ENCODE measurements at places on chromosomes 11 and 22.

GRCh38 chr11:57408771-57409170 is 18.1 kb downstream of the SLC43A3 start:
- no peak for DNase-seq

DNA sequence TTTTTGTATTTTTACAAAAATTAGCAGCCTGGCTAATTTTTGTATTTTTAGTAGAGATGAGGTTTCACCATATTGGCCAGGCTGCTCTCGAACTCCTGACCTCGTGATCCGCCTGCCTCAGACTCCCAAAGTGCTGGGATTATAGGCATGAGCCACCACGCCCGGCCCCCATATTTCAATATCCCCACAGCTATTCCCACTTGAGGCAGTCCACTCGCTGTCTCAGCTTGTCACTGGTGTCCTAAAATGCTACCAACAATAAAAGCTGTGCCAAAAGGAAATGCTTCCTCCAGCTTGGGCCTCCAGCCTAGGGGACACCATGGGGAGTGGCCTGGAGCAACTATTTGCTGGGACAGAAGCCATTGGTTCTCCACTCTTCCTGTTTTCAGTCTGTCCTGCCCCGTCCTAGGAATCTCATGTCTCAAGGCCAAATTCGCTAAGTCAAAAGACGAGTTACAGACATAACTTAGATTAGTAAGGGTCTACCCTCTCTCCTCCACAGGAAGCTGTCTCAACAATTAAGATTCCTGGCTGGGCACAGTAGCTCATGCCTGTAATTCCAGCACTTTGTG is 7.3 kb upstream of the SPINDOC start:
- DNase-seq = no peak

DNA sequence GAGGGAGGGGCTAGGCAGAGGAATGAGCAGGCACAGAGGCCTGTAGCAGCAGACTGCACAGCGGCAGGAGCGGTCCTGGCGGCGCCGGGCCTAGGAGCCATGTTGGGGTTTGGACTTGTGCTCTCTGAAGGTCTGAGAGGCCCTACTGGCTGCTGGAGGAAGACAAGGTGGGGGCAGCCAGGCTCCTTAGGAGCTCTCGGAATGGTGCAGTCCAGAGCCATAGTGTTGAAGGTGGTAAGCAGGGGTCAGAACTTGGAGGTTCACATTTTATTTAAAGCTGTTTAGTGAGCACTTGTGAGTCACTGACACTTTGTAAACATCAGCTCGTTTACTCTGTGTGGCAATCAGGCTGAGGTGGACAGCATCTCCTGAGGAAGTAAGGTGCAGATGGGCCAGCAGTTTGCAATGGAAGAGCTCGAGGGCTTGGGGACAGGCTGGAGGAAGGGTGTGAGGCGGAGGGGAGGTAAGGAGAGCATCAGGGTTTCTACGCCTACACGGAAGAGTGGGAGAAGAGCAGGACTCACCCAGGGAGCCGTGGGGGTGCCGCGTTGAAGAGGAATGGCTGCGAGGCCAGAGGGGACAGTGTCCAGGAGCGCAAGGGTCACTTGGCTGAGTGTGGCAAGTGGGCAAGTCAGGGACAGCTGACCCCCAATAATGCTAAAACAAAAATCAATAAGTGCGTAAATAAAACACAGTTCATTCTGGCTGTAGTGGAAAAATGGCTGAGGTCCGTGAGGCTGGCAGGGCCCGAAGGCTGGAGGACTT is 10.0 kb upstream of the TMEM191C start:
- DNase-seq = no peak

DNA sequence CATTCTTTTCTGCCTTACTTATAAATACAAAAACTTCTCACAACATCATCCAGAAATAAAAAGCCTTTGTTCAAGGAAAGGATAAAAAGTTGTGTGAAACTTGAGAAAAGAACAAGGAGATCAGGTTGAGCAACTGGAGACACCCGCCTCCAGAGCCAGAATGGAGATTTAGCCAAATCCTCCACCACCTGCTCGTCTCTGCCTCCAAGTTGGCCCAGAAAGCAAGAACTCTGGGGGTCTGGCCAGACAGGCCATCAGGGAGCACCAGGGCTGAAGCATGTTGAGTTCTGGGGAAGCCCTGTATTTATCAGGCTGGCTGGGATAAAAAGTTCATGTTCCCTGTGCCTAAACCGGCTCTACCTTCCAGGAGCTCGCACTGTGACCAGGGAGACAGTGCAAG is 14.9 kb downstream of the SMCO4 start:
- no peak for DNase-seq

DNA sequence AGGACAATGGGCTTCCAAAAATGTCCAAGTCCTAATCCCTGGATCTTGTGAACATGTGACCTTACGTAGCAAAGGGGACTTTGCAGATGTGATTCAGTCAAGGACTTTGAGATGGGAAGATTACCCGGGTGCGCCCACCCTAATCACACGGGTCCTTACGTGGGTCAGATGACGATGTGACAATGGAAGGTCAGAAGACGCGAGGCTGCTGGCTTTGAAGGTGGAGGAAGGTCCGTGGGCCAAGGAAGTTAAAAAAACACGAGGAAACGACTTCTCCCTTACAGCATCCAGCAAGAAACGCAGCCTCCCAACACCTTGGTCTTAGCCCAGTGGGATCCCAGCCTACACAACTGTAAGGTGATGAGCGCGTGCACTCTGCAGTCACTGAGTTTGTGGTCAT is 860.1 kb downstream of the TBC1D22A start:
- no peak for DNase-seq
